ENCODE measurements at places on chromosomes 16 and 17. TPM values are rescaled to one million over a fixed set of nuclear protein-coding genes. Genes with fewer than 3 reads are reported as not detected.

DNA sequence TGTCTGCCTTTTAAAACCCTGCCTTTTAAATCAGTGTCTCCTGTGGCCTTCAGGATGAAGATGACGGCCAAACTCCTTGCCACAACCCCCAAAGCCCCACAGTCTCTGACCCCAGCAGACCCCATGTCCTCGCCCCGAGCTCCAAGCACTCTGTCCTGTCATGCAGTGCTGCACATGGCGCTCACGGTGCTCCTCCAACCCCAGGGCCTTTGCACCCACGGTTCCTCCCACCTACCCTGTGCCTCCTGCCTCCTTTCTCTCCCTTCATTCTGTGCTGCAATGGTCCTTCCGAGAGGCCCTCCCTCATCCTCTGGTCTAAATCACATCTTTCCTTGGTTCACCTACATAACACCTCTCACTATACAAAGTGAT, 235.3 kb downstream of the KATNIP start:
- DNase-seq: no peak

DNA sequence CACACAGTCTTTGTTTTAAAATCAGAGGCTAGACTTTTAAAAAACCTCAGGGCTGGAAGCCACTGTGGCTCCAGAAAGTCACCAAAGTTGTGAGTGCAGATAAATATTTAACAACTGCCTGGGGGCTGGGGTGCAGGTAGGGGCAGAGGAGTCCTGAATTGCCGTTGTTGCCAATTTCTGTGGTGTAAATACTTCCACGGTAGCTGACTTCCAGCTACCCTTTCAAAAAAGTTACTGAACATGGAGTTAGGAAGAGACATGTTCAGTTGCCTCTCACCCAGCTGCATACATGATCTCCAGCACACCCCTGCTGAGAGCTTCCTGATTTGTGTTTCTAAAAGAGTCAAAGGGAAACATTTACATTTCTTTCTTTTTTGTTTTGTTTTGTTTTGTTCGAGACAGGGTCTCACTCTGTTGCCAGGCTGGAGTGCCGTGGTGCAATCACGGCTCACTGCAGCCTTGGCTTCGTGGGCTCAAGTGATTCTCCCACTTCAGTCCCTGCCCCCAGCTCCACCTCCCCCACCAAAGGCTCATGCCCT, 58.7 kb downstream of the PLXDC1 start:
- DNase-seq: no peak

- DNase-seq: no peak
These were observed 36.7 kb upstream of the NDRG4 start for GRCh38 chr16:58462997-58463941.

GRCh38 chr16:3458852-3459361, 15.4 kb downstream of the NAA60 start:
- DNase-seq: no peak

- no peak for DNase-seq
These were observed 66.8 kb downstream of the MARCHF10 start for GRCh38 chr17:62741290-62741689.

- no peak for DNase-seq
These were observed 52.1 kb upstream of the CACNG5 start for GRCh38 chr17:66782851-66783250.

- DNase-seq: no peak
These were observed 99.9 kb upstream of the CCL2 start for GRCh38 chr17:34154961-34155730.

DNA sequence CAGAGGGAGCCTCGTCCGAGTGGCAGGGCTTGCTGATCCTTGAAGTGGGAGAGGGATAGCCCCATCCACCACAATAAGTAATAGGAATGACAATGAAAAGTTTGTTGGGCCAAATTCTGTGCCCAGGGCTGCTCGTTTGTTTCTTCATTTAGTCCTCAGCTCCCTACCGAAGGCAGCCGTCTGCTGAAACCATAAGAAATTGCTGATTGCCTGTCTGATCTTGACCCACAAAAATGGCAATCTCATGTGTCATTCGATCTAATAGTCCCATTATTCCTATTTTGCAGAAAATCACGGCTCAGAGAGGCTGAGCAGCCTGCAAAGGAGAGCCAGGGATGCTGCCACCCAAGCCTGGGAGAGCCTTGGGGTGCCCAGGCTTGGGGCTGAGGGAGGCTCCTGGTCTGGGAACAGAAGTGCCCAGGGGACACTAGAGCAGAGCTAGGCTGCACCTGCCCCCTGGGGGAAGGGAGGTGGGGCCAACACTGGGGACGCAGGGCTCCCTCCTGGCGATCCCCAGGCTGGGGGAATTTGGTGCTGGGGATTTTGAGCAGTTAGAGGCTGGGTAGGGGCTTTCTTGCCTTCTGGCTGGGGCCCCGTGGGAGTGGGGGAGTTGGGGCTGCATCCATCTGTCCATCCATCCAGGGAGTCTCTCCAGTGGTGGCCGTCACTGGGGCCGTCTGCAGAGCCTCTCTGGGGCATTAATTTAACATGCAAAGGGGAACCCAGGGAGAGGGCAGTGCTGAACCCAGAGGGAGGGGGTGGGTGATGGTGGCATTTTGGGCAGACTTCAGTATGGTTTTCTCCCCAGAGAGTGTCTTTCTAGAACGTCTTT, 53.5 kb downstream of the SOCS1 start:
- DNase-seq: no peak

DNA sequence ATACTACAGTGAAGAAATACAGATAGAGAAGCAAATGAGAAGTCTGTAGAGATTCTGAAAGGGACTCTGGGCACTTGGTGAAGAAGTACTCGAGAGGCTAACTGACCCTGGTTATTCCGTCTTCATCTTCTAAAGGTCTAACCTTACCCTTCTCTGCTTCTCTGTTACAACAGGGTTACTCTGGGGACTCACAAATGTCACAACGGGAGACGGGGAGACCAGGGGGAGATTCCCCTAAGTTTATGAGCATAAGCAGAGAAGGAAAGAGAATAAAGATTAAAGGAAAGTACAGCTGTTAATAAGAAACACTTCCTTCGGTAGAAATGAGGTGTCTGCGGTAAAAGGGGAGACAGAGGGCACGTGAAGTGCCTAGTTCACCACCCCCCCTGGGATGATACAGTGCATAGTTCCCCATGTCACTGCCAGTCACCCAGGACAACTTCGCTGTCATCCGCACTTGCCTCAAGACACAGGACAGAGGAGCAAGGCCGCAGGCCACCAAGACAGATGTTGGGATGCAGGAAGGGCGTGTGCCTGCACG, 75.2 kb upstream of the TRAP1 start:
- no peak for DNase-seq

GRCh38 chr16:57699481-57699880, 4.9 kb downstream of the DRC7 start:
- DNase-seq: no peak

DNA sequence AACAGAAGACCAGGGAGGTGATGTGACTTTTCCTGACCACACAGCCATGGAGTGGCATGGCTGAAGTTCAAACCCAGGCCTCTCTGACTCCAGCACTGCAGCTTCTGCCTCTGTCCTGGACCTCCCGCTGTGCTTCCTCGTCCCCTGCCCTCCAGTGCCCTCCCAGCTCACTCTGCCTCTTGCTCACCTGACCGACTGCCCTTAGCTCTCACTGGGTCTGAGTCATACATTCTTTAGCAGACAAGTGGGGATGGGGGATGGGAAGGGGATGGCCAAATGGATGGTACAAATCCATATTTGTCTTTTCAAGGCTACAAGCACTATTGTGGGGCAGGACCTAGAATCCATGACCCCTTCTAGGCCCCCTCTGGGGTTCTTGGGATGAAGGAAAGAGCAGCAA, 33.0 kb downstream of the PITPNM3 start:
- no peak for DNase-seq

- DNase-seq: peak; percentile 48
These were observed 552 bp downstream of the C17orf58 start for GRCh38 chr17:67995570-67996263.

EIF1 gene
- total RNA-seq: 421 TPM

SLC5A2 gene
- 0.84 TPM for total RNA-seq

HSD17B2 gene
- 14.2 TPM for total RNA-seq

PLXDC1 gene
- total RNA-seq: 1.9 TPM
